ENCODE measurements at places on chromosomes 12 and 14. TPM values are rescaled to one million over a fixed set of nuclear protein-coding genes. Genes with fewer than 3 reads are reported as not detected.

PTPN6 gene
- total RNA-seq: 30.2 TPM

MORN3 gene
- total RNA-seq: 0.88 TPM

TAS2R43 gene
- total RNA-seq: not detected

FSCB gene
- total RNA-seq: not detected

Measured in Caki2 (cell line).